ENCODE measurements at places on chromosomes 12 and 14.

DNA sequence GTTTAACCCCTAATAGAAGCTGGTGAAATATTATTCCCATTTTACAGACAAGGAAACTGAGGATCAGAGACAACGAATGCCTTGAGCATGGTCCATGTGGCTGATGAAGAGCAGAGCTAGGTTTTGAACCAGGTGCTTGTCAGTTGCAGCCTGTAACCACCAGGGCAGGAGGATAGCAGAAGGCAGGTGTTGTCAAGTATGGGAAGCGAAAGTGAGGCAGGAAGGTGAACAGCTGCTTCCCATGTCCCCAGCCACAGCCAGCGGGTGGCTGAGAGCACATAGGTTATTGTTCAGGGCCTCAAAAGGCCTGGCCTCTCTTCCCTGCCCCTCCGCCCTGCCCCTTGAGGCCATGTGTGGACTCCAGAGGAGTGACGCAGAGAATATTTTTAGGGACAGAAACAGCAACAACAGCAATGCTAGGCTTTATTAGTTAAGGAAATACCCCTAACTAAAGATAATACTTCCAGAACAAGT lies 39.6 kb downstream of the IQSEC3 start:
- DNase-seq, result no peak

- no peak for DNase-seq
Measured at GRCh38 chr14:101503431-101504095, 57.7 kb upstream of the DIO3 start.

- no peak for DNase-seq
Measured at GRCh38 chr12:10130042-10130441, at the start of gene CLEC7A. CLEC7A (minus strand) TSS chr12:10130199; CDS start chr12:10130082, 117 bp downstream.

- DNase-seq, result no peak
Measured at GRCh38 chr14:104900639-104901512, 23.8 kb upstream of the PLD4 start.

DNA sequence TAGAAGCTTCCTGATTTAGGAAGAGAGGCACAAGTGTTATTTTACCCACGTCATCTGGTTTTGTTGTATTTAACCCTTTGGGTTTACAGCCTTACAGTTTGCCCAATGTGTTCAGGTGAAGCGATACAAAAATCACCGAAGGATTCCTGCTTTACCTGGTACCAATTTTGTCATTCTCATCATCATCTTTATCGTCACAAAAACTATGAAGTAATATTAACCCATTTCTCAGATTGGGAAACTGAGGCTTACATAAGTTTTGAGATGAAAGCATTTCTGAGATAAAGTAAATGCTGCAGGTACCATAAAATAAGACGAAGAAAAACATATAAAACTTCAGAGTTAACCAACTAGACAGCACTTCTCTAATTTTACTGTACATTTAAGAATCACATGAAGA lies 370.6 kb upstream of the OR4E1 start:
- DNase-seq, result no peak

Data from right renal pelvis (tissue), 4 donors.